ENCODE measurements at places on chromosomes 12 and 14. TPM values are rescaled to one million over a fixed set of nuclear protein-coding genes. Genes with fewer than 3 reads are reported as not detected.

GUCY2C gene
- total RNA-seq = not detected

MTERF2 gene
- 8.2 TPM for total RNA-seq

CCND2 gene
- 172 TPM for total RNA-seq

PLEKHD1 gene
- total RNA-seq = 0.44 TPM

CHMP4A gene
- total RNA-seq = 95.0 TPM

CDK4 gene
- 24.1 TPM for total RNA-seq

DNAJC22 gene
- total RNA-seq = not detected

GRCh38 chr12:11856971-11857370 lies 207.5 kb downstream of the ETV6 start:
- no peak overlapping the region for H3K27ac ChIP-seq
- no peak overlapping the region for H3K4me3 ChIP-seq
- no peaks in the 10 kb centered on the region for H3K36me3 ChIP-seq
- H3K4me1 ChIP-seq = peaks cover 5% of the 10 kb centered on the region
- no peak for DNase-seq

- H3K4me3 ChIP-seq = no peak overlapping the region
- no peaks in the 10 kb centered on the region for H3K4me1 ChIP-seq
- no peak overlapping the region for H3K27ac ChIP-seq
- H3K27me3 ChIP-seq = no peaks in the 10 kb centered on the region
- H3K36me3 ChIP-seq = no peaks in the 10 kb centered on the region
These were observed 37.7 kb upstream of the ASPG start for GRCh38 chr14:104047761-104048160.

DNA sequence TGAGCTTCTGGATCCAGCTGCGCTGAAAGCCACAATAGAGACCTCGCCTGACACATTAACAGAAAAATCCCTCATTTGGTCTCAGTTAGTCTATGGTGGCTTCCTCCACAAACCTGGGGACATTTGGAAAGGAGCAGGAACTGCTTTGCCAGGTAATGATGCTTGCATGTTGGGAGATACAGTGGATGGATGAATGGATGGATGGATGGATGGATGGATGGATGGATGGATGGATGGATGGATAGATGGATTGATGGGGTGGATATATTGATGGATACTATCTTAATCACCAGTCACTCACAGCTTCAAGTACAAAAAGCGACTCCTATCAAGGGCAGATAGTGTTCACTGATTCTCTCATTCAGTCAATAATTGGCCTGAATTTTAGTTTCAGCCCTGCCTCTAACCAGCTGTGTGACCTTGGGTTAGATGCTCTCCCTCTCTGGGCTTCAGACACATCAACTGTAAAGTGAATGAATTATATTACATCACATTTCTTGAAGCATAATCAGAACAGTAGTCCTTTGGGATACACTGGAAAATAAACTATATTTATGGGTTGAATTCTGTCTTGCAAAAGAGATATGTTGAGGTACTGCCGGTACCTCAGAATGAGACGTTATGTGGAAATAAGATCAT lies 29.3 kb downstream of the MAP1LC3B2 start:
- peaks cover 14% of the 10 kb centered on the region for H3K4me1 ChIP-seq
- H3K4me3 ChIP-seq = no peak overlapping the region
- DNase-seq = no peak

- no peaks in the 10 kb centered on the region for H3K4me1 ChIP-seq
- DNase-seq = no peak
- H3K4me3 ChIP-seq = no peak overlapping the region
- no peak overlapping the region for H3K27ac ChIP-seq
- H3K36me3 ChIP-seq = no peaks in the 10 kb centered on the region
These were observed 9.7 kb downstream of the MYH6 start for GRCh38 chr14:23398348-23398747.

DNA sequence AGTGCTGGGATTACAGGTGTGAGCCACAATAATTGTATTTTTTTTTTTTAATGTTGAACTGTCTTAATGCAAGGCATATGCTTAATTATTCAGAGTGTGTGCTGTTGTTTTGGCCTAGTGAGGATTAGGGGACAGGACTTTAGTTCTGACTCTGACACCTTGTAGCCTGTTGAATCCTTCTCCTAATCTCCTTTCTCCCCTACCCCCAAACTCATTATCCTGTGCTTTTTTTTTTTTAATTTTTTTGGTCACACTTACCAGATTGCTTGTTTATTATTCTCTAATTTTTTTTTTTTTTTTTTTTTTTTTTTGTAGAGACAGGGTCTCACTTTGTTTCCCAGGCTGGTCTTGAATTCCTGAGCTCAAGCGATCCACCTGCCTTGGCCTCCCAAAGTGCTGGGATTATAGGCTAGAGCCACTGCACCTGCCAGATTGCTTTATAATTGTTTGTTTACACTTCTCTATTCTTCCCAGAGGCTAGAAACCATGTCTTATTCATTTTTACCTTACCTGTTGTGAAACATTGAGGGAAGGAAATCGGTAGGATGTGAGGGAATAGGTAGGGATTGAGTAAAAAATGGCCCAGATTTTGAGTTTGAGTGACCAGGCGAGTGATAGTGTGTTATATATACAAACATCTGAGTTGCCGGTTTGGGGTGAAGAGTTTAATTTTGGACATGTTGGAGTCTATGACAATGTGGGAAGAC lies 32.2 kb downstream of the DIP2B start:
- no peaks in the 10 kb centered on the region for H3K27me3 ChIP-seq
- no peak overlapping the region for H3K4me3 ChIP-seq
- no peak for DNase-seq
- H3K4me1 ChIP-seq = peaks cover 18% of the 10 kb centered on the region
- no peaks in the 10 kb centered on the region for H3K36me3 ChIP-seq

GRCh38 chr14:74346341-74346740 lies 1.9 kb upstream of the VRTN start:
- no peaks in the 10 kb centered on the region for H3K36me3 ChIP-seq
- DNase-seq = no peak
- H3K4me1 ChIP-seq = no peaks in the 10 kb centered on the region
- H3K4me3 ChIP-seq = no peak overlapping the region

All from T-cell (primary cell).